Caco-2 (cell line): ENCODE measurements at places on chromosomes 4 and X.

DNA sequence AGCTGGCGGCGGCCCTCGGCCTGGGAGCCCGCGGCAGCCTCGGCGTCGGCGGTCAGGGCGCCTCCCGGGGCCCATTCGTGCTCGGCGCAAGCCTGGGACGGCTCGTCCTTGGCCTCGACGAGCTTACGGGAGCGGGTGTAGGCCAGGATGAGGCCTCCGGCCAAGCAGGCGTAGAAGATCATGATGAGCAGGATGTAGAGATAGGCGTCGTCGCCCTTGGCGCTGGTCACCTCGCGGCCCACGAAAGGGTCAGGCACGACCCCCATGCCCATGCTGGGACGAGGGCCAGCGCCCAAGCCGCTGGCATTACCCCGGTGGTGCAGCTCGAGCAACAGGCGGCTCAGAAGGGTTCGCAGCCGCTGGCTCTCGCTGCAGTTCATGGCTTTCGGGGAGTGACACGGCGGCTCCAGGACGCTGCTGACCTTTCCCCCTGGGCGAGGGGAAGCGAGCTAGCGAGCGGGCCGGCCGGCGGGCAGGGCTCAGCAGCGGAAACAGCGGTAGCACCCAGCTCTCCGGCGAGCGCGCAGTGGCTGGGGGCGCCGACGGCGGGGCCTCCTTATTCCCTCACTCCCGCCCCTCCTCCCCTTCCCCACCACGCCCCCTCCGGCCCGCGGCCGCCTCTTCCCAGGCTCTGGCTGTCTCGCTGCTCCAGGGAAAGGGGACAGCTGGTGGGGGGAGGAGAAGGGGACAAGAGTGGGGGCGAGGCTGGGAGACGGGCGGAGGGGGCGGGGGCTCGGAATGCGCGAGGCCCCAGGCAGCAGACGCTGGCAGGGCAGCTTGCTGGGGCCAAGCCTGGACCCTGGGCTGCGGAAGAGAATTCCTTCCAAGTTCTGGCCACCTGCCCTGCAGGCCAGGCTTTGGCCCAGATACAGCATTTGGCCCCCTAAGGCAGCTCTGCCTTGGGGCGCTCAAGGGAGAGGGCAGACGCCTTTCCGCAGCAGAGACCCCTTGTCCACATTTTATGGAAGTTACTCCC, at the start of gene KCNE5:
KCNE5 (minus strand) TSS at position 532 of the 976 bp plus-strand sequence; CDS start at position 380, 152 bp downstream.
- DNase-seq = no peak

GRCh38 chrX:136812286-136812685, 31.6 kb upstream of the ARHGEF6 start:
- DNase-seq = no peak

DNA sequence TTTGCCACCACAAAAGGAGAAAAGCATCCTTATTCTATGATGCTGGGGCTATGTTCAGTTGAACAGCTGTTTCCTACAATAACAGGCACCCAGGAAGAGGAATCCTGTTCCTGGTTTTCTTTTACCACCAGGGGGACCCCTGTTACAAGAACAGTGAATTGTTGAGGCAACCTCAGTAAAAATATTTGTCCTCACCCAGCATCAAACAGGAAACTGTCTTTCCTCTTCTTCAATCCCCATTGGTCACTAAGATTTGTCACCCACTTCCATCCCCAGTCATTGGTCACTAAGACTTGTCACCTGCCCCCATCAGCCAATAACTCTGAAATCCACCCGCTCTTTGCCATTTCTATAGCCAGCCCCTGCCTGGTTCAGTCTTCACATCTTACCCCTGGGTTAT, 143.5 kb upstream of the GALNT7 start:
- DNase-seq = peak; percentile 74

DNA sequence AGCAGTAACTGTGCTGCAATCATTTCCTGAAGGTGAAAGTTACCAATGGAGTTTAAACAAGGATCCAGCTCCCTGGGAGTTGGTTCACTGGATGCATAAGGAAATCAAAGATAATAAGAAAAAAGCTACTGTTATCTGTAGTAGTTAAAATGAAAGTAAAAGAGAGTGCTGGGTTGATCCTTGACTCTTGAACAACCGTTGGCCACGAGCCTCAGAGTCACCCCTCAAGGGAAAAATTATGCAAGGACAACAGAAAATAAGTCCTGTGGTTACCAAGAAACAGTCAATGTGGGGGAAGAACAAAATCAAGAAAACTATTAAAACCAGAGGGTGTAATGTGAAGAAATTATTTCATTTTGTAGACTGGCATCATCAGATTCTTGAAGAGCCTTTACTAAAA, 49.7 kb upstream of the DDIT4L start:
- DNase-seq = no peak

- DNase-seq = no peak
Measured at GRCh38 chr4:6207602-6208001, 7.3 kb upstream of the JAKMIP1 start.

GRCh38 chr4:42658261-42658660, 1.4 kb upstream of the ATP8A1 start:
- no peak for DNase-seq

DNA sequence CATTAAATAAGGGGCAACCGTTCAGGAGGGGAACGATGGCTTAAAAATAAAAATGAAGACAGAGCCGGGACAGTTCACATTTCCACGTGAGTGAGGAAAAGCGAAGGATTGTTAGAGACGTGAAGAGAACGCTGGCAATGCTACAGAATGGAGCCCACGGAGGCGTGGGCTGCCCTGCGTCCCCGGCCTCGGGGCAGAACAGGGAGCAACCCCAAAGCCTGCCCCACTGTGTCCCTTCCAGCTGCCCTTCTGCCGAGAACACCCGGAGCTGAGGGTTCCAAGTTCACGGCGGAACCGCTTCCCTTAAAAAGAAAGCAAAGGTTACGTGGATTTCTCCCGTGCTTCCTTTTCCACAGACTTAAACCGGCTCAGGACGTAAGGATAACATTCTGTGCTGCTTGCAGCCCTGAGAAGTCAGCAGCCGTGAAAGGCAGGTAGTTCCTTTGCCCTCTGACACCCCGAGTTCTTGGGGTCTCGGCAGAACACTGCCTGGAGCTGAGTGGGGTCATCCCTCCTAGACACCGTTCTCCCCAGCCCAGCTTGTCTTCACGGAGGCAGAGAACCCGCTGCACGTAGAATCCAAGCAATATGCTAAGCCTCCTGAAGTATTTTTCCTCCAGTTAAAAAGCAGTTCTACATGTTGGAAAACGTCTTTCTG, 14.2 kb downstream of the DHRSX start:
- DNase-seq = no peak

DNA sequence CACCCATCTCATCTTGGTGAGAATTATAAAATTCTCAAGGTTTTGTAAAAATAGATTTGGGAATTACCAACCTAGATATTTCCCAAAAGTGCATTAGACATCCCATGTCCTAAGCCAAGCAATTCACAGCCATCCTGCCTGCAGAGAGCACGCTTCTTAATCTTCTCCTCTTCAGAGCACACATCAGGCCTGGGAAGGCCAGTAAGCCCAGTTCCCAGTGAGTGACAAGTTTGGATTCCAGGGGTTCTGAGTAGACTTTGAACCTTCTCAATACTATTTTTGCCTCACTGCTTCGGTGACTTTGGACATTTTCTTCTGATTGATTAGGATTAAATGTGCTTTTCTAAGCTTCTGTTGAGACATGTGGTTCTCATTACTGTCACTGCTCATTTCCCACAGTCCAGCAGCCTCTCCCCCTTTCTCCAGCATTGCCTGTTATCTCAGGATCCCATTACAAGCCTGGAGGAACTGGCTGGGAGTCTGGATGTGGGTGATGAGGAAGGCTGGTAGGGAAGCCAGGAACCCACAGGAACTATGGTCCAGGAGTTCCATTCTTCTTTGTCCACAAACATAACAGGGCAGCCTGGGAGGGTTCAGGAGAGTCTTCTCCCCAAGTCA, 56.4 kb upstream of the TMEM150C start:
- no peak for DNase-seq

DNA sequence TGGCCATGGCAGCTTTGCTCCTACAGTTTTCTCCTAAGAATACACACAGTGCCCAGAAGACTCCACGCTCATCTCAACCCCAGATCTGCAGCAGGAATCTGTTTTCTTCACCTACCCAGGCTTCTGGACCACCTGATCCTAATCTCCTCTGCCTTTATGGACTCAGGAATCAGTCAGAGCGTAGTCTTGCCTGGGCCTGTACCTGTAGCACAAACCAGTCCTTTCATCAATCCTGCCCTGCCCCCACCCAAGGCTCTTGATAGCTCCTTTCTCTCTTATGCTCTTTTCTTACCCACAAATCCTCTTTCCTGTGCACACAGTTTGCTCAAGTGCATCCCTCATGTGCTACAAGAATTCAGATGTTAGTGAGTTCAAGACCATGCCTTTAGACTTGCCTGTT, 89.7 kb downstream of the ZNF718 start:
- DNase-seq = no peak

GRCh38 chr4:5712931-5713330, 1.9 kb downstream of the EVC start:
- no peak for DNase-seq

- DNase-seq = no peak
Measured at GRCh38 chrX:72095370-72095769, 36.3 kb downstream of the RTL5 start.

DNA sequence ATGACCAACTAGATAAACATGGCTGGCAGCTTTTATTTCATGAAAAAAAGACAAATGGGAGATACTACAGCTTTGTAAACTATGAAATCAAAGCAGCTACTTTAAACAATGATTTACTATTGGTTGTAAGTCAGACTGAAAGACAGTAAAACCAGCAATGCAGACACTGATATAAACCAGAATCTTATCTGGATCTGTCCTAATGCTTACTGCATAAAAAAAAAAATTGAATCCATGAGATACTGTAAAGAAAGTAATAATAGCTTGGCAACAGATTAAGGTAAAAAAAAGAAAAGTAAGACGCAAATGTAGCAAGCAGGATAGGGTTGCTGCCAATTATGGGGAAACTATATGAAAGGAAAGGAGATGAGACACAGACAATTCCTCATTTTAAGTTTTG, 7.3 kb downstream of the LCORL start:
- no peak for DNase-seq

- no peak for DNase-seq
Measured at GRCh38 chrX:136176399-136176825, 29.1 kb downstream of the FHL1 start.

GRCh38 chr4:59222221-59222620, 1977.9 kb upstream of the ADGRL3 start:
- no peak for DNase-seq

DNA sequence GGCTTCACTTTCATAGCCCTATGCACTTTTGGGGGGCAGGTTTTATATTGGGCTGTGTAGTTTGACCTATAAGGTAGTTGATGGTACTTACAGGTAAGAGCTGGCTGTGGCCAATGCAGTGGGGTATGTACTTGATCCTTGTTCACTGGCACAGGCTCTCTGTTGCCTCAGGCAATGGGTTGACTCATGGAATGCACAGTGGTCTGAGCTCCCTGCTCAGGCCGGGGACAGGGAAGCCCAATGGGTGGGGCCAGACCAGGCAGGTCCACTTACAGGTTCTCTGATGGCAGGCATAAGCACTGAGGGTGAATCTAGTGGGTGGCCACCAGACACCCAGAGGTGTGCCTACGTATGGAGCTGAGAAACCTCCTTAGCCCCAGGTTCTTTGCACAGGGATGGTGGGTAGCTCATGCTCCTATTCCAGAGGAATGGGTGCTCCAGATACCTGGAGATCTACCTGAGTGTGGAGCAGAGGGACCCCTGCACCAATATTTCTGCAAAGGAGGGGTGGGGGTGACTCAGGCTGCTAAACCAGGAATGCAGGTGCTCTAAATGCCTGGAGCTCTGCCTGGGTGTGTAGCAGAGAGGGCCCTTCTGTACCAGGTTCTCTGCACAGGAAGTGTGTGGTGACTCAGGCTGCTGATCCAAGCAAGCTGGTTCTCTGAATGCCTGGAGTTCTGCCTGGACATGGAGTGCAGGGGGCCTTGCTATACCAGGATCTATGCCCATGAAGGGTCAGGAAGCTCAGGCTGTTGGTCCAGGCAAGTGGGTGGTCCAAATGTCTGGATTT, 52.3 kb downstream of the IL1RAPL2 start:
- no peak for DNase-seq

DNA sequence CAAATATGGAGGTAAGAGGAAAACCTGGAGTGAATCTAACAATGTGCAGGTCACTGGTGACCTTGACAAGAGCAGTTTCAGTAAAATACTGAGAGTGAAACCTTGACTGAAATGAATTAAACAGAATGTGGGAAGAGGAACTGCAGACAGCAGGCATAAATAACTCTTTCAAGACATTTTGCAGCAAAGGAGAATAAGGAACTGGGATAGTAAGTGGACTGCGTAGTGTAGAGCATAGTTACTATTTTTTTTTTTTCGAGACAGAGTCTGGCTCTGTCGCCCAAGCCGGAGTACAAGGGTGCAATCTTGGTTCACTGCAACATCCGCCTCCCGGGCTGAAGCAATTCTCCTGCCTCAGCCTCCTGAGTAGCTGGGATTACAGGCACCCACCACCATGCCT, 24.0 kb downstream of the RBMX start:
- DNase-seq = no peak

GRCh38 chr4:151600432-151600831, 160.4 kb downstream of the GATB start:
- DNase-seq = no peak

DNA sequence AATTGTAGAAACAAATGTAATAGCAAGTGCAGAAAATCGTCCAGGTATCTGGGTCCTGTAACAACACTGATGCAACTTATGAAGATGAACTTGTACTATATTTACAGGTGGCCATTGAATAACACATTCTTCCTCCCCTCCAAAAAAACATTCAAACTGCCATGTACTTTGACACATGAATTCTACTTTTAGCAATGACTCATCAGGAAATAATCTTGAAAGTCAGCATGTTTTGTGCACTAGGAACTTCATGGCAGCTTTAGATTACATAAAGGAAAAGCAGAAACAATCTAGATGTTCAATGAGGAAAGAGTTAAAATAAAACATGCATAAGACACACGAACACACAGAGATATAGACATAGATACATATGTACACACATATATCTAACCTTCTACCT, 2.5 kb downstream of the PABPC1L2A start:
- no peak for DNase-seq

DNA sequence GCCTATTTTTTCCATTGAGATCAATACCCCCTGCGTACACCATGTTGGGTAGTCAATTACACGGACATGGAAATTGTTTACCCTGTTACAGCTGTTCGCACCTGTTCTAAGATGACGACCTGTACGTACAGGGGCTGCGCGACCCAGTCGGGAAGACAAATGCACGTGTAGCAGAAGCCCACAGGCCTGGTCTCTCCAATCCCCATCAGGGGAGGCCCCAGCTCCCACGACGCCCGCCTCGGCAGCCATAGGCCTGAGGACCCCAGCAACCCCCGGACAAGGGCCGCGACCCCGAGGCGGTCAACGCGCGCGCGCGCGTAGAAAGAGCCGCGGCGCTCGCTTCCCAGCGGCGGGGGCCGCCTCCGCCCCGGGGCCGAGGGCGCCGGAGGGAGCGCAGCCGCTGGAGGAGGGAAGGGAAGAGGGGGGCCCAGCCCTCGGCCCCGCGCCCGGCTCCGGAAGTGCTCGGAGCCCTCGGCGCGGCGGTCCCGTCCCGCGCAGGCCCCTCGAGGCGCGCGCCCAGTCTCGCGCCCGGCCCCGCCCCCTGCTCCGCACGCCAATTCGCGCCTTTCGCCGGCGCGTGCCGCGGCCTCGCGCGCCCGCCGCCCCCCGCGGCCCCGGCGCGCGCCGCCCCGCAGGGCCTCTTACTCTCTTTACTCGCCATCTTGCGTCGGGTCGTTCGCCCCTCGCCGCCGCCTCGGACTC, 618 bp downstream of the RBBP7 start:
- DNase-seq = peak; percentile 64

GRCh38 chr4:105836537-105836936, 58.7 kb upstream of the NPNT start:
- DNase-seq = no peak
